ENCODE measurements at places on chromosomes 13 and 19. TPM values are rescaled to one million over a fixed set of nuclear protein-coding genes. Genes with fewer than 3 reads are reported as not detected.

Gene RDH8
- not detected for total RNA-seq

DNA sequence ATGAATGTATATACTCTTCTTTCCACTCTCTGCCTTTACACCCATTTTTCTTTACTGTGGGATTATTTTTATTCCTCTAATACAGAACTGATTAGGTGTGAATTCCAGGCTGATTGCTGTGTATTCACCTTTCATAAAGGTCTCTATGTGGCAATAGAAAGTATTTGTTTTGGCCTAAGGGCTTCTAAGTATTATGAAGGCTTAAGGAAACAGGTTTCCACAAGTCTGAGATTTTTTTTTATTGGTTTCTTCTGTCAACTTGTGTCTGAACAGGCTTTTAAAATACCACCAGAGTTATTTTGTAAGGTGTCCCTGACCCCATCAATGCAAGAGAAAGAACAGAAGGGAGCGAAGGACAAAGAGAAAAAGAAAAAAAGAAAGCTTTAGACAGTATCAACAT lies 1102.0 kb upstream of the SPRY2 start:
- no peak for DNase-seq

- DNase-seq: no peak
Measured at GRCh38 chr13:113337556-113337955, 26.4 kb downstream of the GRTP1 start.

- DNase-seq: no peak
Measured at GRCh38 chr13:58306062-58306461, 674.5 kb downstream of the PCDH17 start.

GRCh38 chr13:44052780-44053184 lies 173.1 kb downstream of the LACC1 start:
- no peak for DNase-seq

GRCh38 chr13:59445812-59446211 lies 717.9 kb downstream of the DIAPH3 start:
- DNase-seq: no peak

Gene WDR62
- 22.6 TPM for total RNA-seq

- DNase-seq: no peak
Measured at GRCh38 chr19:18362934-18363542, 22.6 kb downstream of the PGPEP1 start.

- peak; percentile 90 for DNase-seq
Measured at GRCh38 chr19:511101-511851, 4.0 kb downstream of the TPGS1 start.

Gene ZNF682
- 12.2 TPM for total RNA-seq

Gene NANOS3
- total RNA-seq: 1.3 TPM

DNA sequence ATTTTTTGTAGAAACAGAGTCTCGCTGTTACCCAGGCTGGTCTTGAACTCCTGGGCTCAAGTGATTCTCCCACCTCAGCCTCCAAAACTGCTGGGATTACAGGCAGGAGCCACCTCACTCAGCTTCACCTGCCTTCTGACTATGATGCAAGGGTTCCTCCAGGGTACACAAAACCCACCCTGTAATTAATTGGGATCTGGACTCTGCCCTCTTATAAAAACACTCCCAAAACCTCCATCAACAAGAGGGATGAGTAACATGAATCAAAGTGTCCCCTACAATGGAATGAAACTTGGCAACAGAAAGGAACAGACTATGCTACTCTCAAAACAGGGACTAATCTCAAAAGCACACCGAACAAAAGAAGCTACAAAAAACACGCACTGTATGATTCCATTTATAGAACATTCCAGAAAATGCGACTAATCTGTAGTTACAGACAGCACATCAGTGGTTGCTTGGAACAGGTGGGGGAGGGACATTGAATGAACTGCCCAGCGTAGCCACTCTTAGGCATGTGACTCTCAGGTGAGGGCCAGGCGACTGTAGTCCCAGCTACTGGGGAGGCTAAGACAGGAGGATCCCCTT lies 3.2 kb upstream of the PRR36 start:
- DNase-seq: no peak

GRCh38 chr13:40920826-40921225 lies 98.3 kb downstream of the ELF1 start:
- no peak for DNase-seq

Gene VN1R2
- total RNA-seq: not detected

DNA sequence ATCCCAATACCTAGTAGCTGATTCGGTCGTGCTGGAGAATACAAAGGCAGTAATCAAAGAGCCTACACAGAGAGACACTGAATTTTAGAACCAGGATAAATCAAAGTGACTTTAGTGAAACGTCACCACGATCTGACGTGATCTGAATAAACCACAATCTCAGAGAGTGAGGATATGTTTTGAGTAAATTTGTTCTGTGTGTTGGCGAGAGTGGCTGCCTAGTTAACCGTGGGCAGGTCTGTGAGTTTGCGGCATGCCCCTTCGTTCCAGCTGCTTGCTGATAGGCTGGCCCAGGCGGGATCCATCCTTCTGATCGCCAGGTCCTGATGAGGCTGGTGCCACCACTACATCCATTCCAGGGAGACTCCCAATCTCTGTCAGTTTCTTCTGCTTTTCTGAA lies 40.4 kb downstream of the LRCH1 start:
- peak; percentile 84 for DNase-seq

Gene CCDC169
- not detected for total RNA-seq

Gene FPR1
- not detected for total RNA-seq

Gene COL5A3
- total RNA-seq: 2.8 TPM

GRCh38 chr13:26614721-26615120 lies 57.2 kb downstream of the WASF3 start:
- DNase-seq: no peak

Gene MCF2L
- total RNA-seq: 7.6 TPM

DNA sequence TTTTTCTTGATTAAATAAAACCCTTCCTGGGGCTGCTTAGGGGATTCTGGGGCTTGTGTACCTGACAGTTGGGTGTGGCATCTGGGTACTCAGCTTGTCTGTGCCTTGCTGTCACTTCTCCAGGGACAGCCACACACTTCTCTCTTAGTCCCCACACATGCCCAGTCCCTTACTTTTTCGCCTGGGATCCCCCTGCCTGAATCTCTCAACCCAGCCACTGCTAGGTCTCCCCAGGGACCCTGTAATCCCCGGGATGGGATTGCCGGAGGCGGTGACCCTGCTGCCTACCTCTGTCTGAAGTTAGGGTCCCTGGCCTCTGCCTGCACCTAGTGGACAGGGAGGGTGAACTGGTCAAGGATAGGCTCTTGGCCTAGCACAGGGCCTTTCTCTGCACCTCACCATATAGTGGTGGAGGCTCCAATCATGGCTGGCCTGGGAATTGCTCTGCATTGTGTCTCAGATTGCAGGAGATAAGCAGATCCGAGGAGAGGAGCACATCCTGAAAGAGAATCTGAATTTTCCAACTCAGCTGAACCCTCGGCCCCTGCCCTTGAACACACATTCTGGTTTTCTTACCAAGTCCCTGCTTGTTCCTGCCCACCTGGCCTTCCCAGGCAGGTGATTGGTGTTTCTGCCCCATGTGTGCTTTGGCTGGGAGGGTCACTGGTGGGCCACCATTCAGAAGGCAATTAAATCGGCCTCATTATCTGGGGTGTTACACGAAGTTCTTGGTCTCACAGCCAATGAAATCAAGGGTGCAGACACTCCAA lies 8.7 kb upstream of the ZNF492 start:
- DNase-seq: no peak

Gene CEACAM8
- not detected for total RNA-seq

- DNase-seq: no peak
Measured at GRCh38 chr13:51828730-51829567, 16.0 kb downstream of the TMEM272 start.

Gene CEBPA
- 0.34 TPM for total RNA-seq

GRCh38 chr13:110344320-110344719 lies 37.2 kb downstream of the COL4A2 start:
- no peak for DNase-seq

- DNase-seq: no peak
Measured at GRCh38 chr13:80132741-80133601, 208.0 kb downstream of the SPRY2 start.

- DNase-seq: peak; percentile 81
Measured at GRCh38 chr13:93794197-93794885, 567.7 kb downstream of the GPC6 start.
